ENCODE measurements at places on chromosomes 7 and 10.

DNA sequence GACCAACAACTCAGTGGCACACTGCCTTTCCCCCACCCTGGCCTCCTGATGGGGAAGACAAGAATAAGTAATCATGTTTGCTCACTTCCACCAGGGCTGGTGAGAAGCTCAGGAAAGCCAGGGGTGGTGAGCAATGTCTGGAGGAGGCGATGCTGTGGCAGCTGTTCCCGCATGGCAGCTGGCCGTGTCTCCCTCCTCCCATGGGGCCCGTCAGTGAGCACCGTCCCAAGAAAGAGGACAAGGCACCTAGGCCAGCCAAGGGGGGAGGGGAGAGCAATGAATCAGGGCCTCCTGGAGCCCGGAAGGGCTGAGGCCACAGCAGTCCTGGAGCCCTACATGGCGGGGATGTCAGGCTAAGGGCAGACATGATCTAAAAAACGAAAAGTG, 69.2 kb upstream of the INSIG1 start:
- DNase-seq = no peak

DNA sequence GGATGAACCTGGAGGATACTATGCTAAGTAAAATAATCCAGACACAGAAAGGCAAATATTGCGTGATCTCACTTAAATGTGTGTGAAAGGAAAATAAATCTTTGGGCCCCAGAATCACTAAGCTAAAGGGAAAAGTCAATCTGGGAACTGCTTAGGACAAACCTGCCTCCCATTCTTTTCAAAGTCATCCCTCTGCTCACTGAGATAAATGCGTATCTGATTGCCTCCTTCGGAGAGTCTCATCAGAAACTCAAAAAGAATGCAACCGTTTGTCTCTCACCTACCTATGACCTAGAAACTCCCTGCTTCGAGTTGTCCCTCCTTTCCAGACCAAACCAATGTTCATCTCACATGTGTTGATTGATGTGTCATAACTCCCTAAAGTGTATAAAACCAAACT, 40.1 kb upstream of the LAMB4 start:
- DNase-seq = no peak

GRCh38 chr7:104296900-104297299, 31.5 kb upstream of the LHFPL3 start:
- DNase-seq = no peak

DNA sequence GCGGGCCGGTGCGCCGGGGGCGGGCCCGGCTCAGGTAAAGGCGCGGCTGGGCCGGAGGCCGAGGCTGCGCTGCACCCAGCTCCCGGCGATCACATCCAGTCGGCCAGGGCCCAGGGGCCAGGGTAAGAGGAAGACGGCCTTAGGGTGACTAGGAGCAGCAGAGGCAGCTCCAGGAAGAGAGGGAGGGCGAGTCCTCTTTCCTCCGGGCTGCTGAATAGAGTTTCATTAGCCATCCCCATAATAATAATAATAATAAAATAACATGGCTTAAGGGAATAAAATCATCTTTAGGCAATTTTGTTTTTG, 44.8 kb upstream of the CDK1 start:
- peak; percentile 38 for DNase-seq

DNA sequence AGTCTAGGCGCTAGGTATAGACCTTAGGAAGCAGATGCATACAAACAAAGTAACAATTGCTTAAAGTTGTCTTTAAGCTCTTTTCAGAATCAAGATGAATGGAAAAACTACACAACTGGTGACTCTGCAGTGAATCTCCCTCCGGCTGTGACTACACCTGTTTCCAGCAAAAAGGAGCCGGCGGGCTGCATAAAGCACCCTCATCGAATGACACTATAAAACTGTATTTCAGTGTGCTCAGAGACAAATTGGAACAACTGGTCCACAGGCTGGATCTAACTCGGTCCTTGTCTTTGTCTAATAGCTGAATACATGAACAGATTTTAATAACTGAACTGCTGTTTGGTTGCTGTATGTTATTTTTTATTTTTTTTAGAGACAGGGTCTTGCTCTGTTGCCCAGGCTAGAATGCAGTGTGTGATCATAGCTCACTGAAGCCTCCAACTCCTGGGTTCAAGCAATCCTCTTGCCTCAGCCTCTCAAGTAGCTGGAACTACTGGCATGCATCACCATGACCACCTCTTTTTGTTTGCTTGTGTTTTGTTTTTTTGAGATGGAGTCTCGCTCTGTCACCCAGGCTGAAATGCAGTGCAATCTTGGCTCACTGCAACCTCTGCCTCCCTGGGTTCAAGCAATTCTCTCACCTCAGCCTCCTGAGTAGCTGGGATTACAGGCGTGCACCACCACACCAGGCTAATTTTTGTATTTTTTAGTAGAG, 64.2 kb upstream of the SVIL start:
- no peak for DNase-seq

DNA sequence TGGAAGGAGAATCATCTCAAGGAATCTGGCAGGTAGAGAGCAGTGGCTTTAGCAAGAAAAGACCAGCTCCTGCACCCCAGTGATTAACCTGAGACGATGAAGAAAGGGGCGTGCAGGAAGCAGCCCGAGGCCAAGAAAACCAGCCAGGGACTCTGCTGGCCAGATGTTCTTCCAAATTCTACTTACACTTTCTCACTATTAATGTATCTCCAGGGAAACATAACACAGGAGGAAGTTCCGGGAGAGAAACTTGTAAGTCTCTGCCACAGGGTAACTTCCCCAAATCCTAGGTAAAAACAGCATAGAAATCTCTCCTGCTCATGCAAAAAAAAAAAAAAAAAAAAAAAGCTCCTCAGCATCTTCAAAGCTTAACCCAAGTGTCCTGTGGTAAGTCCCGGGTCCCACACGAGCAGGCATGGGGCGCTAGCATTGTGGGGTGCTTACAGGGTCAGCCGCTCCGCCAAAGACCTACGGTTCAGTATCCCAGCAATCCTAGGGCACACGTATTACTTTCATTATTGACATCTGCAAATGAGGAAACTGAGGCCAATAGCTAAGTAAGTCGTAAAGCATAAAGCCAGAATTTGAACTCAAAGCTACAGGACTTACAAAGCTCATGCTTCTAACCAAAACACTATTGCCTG, 97.2 kb upstream of the GNA12 start:
- peak; percentile 55 for DNase-seq

GRCh38 chr10:11689945-11690736, 52.0 kb upstream of the ECHDC3 start:
- no peak for DNase-seq

- DNase-seq = no peak
These were observed 827.7 kb downstream of the TNS3 start for GRCh38 chr7:46754140-46754720.

GRCh38 chr10:130636313-130636930, 500.2 kb downstream of the GLRX3 start:
- peak; percentile 60 for DNase-seq

DNA sequence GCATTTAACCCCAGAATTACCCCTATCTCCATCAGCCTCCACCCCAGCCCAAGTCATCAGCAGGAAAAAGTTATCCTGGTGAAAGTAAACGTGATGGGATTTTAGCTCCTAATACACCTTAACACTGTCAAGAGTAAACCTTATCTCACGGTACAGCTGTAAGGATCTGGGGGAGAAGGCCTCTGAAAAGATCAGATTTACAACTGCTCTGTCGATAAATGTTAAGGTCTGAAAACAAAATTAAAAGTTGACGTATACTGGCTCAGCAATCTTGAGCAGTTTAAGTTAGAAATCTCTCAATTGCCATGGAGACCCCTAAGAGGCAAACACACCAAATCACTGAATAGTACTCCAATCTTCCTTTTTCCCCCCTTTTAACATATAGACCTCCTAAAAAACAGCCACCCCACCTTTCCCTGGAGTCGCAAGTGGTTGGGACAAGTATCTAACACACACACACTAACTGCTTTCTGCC, 6.1 kb downstream of the SKAP2 start:
- no peak for DNase-seq

DNA sequence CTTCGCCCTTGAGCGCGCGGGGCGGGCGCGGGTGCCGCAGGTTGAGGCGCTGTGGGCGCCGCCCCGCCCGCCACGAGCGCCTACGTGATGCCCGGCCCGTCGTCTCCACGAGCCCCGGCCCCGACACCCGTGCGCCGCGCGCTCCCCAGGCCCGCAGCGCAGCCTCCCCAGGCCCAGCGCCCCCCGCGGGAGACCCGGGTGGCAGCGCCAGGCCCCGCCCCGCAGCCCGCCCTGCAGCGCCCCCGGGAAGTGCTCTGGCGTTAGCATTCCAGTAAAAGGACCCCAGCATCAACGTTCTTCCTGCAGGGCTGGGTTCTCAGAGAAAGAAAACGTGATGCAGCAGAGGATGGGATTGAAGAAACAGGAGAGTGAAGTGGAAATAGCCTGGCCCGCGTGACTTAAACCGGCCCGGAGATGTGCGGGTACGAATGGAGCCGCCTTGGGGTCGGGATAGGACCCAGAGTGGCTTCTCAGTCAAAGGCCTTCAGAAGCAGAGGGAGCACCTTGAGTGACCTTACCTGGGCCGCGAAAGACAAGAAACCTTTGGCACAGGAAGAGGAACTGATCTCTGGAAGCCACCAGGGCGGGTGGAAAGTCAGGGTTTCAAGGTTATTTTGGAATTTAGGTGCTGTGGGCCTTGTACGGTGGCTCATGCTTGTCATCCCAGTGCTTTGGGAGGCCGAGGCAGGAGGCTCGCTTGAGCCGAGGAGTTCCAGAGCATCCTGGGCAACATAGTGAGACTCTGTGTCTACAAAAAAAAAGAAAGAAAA, 1.8 kb downstream of the PFKP start:
- DNase-seq = peak; percentile 6

DNA sequence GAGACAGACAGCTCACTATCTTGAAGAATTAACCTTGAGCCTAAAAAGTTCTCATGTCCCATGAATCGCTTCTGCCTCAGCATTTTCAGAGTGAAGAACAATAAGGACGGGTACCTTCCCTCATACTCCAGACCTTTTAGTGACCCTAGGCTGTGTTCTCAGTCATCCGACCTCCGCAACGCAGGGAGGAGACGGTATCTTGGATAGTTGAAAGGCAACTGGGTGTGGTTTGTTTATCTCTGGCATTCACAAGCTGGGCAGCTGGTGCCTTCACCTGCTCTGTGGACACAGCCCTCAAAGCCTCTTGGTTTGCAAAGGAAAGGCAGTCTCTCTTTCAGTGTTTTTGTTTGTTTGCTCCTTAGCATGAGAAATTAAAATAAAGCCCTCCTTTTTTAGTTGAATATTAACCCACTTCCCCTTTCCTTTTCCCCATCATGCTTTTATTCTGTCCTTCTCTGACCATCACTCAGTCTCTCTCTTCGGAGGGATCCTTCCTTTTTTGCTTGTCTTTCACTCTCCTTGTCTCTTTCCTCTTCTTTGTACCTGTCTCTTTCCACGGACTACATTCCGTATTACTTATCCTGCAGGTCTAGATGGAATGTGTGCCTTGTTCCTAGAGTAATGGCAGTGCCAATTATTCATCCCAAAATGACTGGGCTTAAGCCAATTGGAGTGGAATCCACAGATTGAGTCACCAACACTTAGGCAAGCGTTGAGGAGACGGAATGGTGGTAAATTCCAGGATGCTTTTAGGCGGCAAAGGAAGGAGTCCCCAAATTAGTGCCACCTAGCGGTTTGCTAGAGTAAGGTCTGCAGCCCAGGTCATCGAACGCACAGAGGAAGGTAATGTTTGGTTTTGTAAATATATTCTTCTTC, 45.8 kb downstream of the PRR15 start:
- DNase-seq = no peak

DNA sequence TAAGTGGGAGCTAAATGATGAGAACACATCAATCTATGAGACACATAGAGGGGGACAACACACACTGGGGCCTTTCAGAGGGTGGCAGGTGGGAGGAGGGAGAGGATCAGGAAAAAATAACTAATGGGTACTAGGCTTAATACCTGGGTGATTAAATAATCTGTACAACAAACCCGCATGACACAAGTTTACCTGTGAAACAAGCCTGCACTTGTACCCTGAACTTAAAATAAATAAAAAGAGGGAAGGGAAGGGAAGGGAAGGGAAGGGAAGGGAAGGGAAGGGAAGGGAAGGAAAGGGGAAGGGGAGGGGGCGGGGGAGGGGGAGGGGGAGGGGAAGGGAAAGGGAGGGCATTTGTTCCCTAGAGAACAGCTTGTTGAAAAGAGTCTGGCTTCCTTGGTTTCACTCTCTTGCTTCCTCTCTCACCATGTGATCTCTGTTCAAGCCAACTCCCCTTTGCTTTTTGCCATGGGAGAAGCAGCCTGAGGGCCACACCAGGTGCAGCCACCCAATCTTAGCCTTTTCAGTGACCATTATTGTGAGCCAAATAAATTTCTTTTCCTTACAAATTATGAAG, 57.7 kb downstream of the FAM13C start:
- no peak for DNase-seq

- DNase-seq = peak; percentile 77
These were observed 15.5 kb downstream of the CARD11 start for GRCh38 chr7:3028071-3028757.

DNA sequence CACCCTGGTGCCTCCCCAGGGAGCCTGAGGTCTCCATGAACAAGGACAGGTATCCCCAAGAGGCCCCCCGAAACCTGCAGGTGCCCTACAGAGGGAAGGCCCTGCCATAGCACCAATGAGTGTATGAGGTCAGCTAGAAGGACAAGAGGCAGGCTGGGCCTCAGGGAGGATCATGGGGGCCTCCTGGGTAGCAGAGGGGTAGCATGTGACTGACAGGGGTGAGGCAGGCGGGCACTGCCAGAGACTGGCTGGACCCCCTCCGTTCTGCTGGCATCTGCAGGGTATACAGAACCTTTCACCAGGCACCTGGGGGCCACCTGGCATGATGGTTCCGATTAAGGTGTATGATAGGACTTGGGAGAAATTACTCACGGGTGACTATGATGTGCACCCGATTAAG, 79.2 kb upstream of the KCTD7 start:
- no peak for DNase-seq

DNA sequence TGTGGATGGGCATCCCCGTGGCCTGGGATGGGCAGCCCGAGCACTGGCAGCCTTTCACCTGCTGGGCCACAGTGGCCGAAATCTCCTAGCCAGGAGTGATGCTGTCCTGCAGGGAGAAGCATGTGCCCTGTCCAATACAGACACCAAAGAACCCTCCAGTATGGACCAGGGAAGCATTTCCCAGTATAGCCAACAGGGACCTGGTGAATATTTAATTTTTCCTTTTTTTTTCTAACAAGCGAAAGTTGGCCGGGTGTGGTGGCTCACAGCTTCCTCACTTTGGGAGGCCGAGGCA, 11.0 kb downstream of the IMPDH1 start:
- DNase-seq = no peak

DNA sequence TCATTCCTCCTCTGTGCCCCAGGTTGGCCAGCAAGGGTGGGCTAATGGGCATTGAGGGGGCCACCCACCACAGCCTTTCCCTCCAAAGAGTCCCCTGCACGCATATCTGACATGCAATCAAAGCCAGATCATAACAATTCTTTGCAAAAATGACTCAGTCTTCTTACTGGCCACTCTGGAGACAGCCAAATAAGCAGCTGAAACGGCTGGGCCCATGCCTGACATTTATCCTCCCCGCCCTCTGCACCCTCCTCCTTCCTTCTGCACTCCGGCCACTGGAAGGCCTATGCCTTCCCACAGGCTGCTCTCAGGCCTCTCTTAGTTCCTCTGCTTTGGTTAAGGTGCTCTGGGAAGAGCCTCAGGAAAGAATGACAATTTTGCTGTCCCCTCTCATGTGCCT, 29.2 kb upstream of the NPFFR1 start:
- no peak for DNase-seq
